Stimulated activated CD4-positive, alpha-beta T cell treated with anti-CD3 and anti-CD28 coated beads, TNF-alpha, amount 100 ng/mL, for 4 hours (primary cell): ENCODE measurements at places on chromosomes 11 and 22.

DNA sequence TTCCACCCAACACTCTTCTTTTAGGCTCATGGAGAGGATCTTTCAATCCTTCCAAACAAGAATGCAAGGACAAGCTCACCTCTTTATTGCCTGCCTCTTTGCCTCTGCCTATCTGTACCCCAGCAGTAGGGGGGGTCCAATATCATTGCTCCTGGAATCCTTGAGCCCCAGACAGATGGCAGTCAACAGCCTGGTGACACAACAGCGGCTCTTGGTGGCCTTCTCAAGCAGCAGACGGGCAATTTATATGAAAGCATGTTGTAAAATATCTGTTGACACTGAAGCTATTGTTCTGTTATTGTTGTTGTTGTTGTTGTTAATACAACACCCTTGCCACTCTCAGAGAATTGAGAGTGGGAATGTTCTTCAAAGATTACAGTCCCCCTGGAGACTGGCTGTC lies 480.0 kb upstream of the CADM1 start:
- DNase-seq, result no peak

DNA sequence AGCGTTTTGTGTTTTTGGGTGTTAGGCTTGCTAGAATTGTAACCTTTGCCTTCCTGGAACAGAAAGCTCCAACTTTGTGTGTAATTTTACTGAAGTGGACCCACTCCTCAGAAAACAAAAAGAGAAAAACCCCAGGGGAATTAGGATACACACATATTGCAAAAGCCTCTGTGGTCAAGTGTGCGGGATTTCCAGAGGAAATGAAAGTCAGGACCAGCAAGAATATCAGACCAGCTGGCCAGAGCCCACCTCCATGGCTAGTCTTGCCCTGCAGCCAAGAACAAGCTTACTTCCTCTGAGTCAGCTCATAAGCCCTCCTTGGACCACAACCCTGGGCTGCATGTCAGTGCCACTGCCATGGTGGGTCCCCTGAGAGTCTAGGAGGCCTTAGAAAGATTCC lies 37.0 kb upstream of the FTH1 start:
- DNase-seq, result no peak

- no peak for DNase-seq
These were observed 163.8 kb downstream of the CWF19L2 start for GRCh38 chr11:107293677-107294344.

DNA sequence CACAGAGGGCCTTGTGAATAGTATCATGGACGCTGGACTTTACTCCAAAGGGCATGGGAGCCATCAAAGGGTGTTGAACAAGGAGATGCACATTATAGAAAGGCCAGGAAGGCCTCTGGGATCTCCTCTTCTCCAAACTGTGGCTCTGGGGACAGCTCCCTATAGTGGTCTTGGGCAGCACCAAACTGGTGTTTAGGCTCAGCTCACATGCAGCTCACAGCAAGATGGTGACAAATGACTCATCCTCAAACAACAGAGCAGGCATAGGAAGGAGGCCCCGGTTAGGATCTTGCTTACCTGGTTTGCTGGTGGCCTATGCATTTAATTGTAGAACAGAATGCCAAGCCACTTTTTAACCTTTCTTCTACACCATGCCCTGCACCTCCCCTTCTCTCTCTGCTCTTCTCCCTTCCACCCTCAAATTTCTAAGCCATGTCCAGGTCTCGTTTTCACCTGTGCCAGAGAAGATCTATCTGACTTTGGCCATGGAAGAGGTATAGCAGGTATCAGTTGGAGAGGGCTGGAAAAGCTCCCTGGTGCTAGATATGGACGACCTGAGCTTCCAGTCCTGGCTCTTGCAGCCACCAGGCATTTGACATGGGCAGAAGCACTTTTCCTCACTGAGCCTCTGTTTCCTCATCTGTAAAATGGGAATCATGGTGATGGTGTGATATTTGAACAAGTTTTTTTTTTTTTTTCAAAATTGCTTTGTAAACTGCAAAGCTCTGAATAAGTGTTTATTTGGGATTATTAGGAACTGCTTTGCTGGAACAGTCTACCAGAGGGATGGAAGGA lies 14.4 kb upstream of the EHF start:
- DNase-seq, result no peak

DNA sequence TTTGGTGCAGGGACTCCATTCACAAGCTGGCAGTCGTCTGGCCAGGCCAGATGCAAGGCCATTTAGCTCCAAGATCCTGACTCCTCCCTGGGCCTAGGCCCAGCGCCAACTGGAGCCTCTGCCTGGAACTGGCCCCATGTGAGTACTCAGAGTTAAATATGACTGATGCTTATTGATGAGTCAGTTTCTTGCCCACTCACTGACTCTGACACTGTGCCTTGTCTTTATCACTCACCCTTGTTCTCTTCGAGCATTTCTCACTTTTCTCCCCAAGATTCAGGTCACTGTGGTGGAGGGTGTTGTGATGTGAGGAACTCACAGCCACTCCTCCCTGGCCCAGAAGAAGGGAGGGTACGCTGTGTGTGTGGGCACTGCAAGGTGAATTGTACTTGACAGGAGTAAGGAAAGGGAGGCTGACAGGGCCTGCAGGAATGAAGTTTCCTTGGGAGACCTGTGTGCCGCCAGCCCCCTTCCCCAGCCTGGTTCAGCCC lies 23.2 kb upstream of the ST3GAL4 start:
- no peak for DNase-seq
